ENCODE measurements at places on chromosomes 7 and 10.

DNA sequence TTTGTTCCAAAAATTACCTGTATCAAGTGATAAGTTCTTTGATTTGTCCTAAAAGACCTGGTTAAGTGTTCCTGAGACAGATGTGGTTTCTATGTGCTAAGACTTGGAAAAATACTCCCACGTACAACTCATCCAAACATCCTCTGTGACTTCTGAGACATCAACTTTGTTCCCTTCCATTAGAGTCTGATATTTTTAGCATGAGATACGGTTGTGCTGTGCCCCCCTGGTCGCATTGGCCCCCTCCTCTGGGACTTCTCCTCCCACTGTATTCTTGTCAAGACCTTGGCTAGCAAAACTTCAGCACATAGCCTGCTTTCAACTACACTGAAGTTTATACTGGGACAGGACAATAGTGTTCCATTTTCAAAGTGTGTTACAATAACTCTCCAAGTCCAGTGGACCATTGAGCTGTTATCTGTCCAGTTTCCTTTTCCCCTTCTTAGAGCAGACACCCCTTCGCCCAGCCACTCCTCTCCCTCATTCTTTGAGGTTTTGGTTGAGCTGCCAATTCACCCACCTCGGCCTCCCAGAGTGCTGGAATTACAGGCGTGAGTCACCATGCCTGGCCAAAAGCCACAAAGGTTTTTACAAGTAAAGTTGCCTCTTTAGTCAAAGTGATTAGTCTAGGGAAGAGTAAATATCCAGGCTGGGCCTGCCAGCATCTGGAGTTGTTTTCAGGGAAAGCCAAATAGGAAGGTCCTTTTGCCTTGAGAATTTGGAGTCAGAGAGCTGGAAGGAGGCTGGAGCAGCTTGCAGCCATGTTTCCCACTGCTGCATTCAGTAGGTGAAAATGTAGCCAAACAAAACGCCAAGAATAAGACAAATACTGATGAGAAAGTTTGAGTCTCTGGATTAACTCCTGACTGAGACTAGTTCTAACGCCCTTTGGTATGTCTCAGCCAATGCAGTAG lies 17.8 kb upstream of the PDLIM1 start:
- DNase-seq = no peak

DNA sequence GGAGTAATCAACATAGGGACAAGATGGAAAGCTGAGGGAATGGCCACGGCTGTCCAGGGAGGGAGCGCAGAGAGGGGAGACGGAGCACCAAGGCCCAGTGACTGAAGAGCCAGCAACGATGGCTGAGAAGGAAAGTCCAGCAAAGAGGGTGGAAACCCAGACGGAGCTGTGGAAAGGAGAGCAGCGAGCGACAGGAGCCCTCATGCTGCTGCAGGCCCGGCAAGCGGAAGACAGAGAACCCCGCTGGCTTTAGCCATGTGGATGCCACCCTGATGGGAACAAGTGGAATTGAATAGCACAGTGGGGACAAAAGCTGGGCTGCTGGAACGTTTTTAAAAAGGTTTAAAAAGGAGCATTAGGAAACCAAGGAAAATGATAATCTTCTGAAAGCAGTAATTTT lies 82.9 kb upstream of the DDC start:
- no peak for DNase-seq

DNA sequence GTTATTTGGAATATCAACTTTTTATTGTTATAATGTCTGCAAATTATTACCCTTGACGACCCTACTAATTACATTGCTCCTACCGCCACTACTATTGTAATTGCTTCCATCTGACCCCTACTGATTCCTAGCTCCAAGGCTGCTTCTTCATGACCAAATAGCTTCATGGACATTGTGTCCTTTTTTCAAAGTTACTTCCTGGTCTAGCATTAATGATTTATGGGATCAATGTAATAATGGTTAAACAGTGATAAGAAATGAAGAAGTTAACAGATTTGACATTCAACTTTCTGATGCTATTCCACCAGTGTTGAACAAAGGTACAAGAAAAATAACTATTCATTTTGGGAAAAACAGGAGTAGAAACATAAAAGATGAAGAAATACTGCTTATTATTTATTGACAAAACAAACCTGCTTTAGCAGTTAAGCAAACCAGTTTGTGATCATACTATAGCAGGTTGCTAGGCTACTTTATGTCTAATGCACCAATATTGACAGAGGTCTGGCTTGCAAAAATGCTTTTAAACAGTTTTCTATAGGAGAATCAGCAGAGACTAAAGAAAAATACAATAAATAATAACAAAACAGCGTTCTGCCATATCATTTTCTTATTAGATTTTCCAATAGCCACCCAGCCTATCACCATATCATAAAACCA lies 125.8 kb downstream of the PCLO start:
- no peak for DNase-seq

DNA sequence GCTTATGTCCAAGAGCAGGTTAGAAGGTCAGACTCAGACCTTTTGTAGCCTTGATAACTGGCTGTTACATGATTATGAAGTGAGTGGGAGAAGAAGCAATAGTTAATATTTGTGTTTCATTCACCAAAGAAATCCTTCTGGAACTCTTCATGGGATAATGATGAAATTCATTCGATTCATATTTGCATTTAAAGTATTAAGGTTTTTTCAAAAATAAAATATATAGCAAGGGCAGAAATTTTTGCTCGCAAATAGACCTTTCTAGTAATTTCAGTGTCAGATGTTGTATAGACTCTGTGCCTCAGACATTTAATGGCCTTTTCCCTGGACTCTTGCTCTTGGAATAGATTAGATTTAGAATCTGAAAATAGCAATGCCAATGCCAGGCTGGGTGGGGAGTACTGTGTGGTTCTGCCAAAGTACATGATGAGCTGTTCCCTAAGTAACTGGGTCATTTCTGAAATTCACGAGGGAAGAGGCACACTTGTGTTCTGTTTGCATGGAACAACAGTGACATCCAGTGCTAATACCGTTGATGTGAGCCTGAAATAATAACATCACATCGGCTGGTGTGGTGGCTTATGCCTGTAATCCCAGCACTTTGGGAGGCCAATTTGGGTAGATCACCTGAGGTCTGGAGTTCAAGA lies 119.2 kb downstream of the MBL2 start:
- no peak for DNase-seq

DNA sequence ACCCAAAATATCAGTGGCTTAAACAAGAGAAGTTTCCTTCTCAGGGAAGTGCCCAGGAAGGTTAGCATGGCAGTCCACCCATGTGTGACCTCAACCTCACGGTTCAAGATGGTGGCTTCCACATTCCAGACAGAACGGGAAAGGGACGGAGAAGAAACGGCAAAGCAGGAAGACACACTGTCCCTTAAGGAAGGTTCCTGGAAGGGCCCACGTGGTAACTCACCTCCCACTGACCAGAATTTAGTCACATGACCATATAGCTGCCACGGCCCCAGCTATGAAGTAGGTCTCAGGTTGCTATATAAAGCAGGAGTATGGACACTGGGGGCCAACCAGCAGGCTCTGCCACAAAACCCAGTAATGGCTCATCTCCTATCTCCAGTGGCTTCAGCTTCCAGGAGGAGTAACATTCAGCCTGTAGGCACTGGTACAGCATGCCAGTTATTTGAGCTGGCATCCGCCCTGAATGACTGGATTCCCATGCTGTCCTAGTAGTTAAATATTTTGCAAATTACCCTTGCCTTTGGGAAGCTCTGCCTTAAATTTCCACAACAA lies 278.5 kb upstream of the KLF14 start:
- DNase-seq = no peak

- no peak for DNase-seq
Measured at GRCh38 chr10:86684331-86685097, 16.2 kb downstream of the LDB3 start.

- no peak for DNase-seq
Measured at GRCh38 chr7:23895666-23896096, 185.7 kb downstream of the STK31 start.

GRCh38 chr10:100516847-100517246 lies 2.8 kb downstream of the SEC31B start:
- DNase-seq = no peak

DNA sequence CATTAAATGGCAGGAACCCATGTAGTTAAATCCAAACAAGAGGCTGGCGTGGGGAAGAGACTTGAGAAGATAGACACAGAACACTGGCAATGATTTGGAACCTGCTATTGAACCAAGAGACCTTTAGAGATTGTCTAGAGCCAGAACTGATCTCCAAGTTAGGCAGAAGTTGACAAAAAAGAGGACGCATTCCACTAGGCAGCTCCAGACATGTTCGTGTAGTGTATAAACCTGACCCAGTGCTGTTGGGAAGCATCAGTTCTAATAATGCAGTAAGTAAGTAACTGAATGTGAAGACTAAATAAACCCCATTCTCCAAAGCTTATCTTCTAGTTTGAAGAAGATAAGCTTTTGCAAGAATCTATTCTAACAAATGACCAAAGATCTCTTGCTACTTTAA lies 50.8 kb downstream of the AP3M1 start:
- no peak for DNase-seq

- DNase-seq = no peak
Measured at GRCh38 chr7:133186060-133186459, 66.8 kb upstream of the EXOC4 start.

DNA sequence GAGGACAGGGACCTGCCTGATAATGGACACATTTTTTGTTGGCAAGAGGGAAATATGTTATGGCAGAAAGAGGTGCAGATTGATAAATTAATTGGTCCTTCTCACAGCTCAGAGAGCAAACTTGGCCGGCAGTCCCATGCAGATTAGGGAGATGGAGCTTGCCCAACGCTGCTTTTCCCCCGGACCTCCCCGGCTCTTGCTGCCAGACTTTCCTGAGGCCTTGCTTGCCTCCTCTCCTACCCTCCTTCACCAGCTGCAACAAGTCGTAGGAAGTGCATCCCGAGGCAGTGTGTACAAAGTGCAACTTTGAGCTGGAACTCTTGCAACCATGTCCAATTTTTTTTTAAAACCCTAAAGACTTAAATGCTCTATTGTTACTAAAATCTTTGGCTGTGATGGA lies 215.5 kb downstream of the LRMDA start:
- DNase-seq = no peak

- no peak for DNase-seq
Measured at GRCh38 chr10:125113691-125114371, 46.5 kb downstream of the CTBP2 start.

DNA sequence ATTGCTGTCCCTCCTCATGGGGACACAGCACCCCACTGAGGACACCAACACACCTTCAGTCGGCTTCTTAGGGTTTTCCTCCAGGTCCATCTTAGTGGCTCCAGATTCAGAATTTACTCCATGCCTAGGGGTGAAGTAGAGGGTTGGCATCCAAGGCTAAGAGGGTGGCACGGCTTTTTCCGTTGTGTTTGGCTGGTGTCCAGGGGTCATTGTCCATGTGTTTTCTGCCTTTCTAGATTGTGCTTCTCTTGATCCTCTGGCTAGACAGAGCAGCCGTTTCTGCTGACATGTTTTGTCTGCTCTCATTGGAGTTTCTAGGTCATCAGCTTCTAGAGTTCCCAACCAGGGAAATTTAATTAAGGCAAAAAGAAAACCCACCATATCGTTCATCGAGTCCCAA lies 291.6 kb upstream of the CELF2 start:
- no peak for DNase-seq

DNA sequence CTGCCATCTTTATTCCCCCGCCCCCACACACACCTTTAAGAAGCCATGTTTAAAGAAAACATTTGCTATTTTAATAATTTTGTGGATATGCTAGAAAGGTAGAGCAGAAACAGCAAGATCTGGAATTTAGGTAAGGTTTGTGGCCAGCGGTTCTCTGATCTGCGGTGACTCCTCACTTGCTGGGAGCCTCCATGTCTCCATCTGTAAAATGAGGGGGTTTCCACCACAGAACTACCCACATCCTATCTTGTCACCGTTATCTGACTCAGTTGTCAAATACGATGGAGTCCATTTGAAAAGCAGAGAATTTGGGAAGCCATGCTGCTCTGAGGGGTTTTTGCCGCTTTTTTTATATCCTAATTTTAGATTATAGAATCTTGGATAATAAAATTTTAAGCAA lies 23.3 kb downstream of the MACC1 start:
- DNase-seq = no peak

DNA sequence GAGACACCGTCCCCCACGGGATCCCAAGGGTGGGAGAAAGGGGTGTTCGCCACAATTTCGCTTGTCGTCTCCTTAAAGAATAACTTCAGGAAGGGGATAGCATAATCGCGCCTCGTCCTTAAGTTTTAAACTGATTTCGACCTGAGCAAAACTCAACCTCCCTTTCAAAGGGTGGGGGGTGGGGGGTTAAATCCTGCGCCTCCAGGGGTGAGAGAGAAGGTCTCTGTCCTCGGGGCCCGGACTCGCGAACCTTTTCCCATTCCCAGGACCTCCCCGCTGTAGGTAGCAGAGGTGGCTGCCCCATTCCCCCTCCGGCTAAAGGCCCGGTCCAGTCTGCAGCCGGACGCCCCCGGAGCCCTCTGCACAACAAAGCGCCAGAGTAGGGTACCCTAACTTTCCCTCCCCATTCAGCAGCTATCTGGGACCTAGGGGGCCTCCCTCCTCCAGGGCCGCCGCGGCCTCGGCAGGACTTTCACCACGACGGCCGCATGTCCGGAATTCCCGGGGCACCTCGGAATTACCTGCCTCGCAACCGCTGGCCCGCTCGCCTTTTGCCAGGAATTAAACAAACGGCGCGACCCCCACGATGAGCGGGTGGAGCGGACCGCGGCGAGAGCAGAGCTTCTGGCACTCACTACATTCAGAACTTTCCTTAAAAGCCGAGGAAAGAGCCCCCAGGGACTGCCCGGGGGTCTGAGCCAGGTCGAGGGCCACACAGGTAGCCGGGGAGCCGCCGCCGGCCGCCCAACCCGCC lies 1.7 kb downstream of the CDK6 start:
- no peak for DNase-seq

DNA sequence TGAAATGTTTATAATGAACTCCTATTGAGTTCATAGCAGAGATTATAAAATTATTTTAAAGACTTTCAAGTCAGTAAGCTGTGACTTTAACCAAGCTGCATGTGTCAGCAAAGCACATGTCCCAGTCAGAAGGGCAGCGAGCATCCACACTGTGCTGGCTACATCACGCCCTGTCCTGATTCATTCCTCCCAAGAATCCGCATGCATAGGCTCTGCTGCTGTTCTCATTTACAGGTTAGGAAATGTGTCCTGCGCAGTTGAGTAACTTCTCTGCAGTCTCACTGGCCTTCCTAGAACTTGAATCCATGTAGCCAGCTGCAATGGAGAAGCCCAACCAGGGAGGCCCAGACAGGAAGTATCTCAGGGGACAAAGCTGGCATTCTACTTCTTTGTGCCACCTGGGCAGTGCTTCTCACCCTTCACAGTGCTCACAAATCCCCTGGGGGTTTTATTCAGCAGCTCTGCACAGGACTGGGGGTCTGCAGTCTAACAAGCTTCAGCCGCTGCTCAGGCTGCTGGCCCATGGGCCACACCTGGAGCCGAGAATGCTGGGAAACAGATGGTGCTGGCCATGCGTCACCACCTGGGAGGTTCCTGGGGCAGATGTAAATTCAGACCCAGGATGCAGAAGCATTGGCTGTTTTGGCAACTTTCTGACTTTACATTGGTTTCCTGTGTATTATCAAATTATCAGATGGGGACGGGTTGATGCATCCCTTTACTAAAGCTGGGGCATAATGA lies 192.8 kb upstream of the GDF10 start:
- DNase-seq = no peak

DNA sequence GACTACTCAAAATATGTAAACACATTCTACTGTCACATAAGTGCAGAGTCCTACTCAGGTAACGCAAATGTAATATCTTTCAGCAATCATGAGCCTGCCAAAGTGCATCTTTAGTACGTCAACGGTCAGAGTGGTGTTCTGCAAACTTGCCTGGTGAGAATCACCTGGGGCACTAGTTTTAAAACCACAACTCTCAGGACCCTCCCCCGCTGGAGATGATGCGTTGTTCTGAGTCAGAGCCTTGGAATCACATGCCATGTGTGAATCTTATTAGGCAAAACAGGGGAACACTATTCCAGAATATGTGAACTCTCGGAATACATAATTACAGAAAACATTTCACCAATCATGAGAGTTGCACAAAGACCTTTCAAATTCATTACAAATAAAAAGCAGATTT lies 115.7 kb downstream of the TPK1 start:
- no peak for DNase-seq
